NCI-H1436 (cell line): ENCODE measurements at places on chromosomes 4 and X.

- DNase-seq = no peak
These were observed 24.2 kb downstream of the SLC25A5 start for GRCh38 chrX:119492463-119492862.

DNA sequence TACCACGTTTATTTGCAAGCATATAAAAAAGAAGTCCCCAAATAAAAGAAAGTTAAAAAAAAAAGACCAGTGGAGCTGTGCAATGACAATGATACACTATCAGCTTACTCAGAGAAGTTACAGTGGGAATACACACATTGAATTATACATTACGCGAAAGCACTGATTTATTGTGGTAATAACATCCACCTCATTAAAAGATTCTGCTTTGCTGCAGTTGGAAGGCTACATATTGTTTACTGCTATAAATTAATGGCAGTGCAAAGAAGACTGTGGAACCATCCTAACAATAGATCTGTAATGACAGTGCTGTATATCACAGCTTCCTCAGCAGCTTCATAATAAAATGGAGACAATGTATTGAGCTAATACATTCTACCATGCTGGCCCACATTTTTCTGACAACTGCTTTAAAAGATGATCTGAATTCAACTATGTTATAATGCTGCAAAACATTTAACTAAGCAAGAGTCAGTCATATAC lies 142.5 kb upstream of the MAB21L2 start:
- DNase-seq = no peak

- DNase-seq = no peak
These were observed 10.0 kb downstream of the LAGE3 start for GRCh38 chrX:154469114-154469513.

- no peak for DNase-seq
These were observed 138.4 kb downstream of the SLC7A11 start for GRCh38 chr4:138103597-138104283.

DNA sequence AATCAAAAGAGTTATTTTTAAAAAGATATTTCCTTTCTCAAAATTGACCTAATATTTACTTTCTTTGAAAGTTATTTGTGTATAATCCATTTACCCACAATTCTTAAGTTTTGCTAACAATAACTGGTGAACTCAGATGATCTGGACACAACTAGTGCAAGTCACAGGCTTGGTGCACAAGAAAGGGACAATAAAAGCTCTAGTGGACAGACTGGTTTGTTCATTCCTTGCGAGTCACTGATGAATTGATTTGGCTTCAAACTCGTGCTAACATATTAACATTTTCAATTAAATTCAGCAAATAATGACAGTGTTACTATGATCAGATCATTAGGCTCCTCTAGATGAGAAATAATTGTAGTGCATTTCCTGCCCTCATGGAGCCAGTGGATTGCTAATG lies 169.2 kb downstream of the BMPR1B start:
- DNase-seq = no peak

DNA sequence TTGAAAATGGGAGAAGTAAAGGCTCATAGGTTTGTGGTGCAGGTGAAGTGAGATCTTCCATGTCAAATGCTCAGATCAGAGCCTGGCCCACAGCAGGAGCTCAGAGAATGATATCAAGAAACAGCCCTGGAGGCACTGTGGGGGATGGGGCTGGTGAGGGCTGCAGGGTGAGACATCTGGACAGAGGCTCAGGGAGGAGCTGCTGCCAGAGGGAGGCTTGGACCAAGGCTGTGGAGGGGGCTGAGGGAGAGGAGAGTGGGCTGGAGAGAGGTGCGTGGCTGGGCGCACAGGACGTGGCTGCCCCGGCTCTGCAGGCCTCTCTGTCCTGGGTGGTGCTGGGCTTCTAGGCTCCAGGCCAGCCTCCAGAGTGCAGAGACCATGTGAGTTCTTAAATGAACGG lies 5.6 kb downstream of the SORCS2 start:
- DNase-seq = no peak

DNA sequence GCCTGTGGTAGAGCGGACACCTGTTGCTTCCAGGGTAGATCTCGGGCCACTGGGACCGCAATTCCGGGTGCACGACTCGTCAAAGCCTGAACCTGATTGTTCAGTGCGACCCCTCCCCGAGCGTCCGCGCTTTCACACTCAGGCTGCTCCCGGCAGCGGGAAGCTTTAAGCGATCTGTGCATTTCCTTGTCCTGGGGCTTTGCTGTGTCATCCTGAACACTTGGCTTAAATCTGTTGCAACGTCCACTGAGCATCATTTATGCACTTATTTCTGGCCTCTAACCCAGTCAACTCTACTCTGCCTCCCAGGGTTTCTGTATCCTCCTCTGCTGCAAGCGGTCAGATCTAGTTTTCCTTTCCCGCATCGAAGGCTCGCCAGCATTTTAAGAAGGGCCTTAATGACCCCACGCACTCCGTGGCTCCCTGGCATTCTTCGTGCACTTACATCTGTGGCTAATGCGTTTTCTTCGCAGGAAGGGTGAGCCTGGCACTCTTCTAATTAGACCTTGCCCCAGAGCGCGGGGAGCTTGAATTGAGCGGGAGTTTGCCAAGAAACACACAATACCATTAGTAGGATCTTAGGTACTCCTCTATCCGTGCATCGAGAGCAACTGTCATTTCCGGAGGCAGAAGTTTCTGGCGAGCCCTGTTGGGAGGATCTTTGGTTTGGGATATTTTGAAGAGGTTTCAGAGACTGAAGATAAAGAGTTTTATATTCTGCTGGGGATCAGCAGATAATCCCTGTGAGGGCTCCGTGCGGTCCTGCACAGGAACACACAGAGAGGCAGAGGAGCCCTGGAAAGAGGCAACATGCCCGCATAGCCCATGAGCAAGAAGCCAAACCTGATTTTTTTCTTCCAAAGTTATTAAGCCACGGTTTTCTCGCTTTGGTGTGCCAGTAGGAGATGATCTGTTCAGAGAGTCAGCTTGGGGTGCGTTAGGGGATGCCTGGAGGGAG lies 654 bp upstream of the DDIT4L start:
- no peak for DNase-seq

- no peak for DNase-seq
These were observed 11.8 kb upstream of the LCORL start for GRCh38 chr4:18033111-18034085.

- DNase-seq = no peak
These were observed at the start of gene ASB9 for GRCh38 chrX:15269618-15270521. Gene ASB9, minus strand, starts transcription at chrX:15270083. Its CDS starts 209 bp downstream, at chrX:15269874.

DNA sequence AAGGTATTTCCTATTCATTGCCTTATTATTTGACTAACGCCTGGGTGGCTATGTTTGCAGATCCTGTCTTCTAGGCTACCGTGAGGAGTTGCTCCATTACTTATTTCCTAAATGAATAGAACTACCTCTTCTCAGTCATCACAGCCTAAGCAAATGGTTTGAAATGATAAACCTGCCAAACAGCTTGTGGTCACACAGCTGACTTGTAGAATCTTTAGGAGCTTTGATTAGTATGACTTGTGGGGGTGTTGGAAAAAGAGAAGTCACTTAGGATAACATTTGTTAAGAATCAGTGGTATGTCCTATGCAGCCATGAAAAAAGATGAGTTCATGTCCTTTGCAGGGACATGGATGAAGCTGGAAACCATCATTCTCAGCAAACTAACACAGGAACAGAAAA lies 169.3 kb downstream of the PPARGC1A start:
- no peak for DNase-seq

- DNase-seq = no peak
These were observed 11.8 kb downstream of the HTN1 start for GRCh38 chr4:70062000-70062399.

DNA sequence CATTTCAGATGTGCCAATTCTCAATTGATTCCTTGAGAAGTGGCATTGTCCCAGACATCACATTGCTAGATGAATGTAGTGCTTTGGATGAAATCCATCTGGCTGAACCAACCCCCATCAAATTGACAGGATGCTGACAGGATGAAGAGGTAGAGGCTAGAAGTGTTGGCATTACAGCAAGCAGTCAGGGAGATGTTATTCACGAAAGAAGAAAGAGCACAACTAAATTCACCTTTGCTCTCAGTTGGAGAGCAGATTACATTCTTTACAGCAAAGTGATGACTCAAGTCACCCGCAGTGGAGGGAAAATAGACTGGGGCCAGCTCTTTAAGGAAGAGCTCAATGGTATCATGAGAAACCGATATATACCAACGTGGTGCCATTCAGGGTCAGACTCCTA lies 259.6 kb downstream of the C4orf33 start:
- no peak for DNase-seq

- no peak for DNase-seq
These were observed 2.2 kb downstream of the MID2 start for GRCh38 chrX:107827852-107828251.

- DNase-seq = no peak
These were observed 60.3 kb downstream of the EGF start for GRCh38 chr4:109972786-109973528.

DNA sequence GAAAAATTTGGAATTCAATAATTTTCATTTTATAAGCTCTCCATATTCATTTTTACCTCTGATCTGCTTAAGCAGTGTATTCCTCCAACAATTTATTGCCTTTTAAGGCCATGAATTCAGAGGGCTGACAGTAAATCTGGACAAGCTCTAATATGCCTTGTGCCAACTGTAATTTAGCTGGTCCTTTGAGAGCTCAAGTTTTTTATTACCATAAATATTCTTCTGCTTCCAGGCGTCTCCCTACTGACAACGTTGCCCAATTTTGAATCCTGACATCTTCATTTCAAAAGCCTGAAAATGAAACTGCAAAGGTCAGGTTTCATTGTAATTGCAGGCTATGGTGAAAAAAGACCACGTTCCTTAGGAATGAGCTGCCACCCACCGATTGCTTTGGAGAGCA lies 95.8 kb upstream of the GEMIN8 start:
- DNase-seq = no peak

GRCh38 chr4:137375111-137375850 lies 157.0 kb downstream of the PCDH18 start:
- DNase-seq = no peak
